ENCODE measurements at places on chromosomes 2 and 18.

DNA sequence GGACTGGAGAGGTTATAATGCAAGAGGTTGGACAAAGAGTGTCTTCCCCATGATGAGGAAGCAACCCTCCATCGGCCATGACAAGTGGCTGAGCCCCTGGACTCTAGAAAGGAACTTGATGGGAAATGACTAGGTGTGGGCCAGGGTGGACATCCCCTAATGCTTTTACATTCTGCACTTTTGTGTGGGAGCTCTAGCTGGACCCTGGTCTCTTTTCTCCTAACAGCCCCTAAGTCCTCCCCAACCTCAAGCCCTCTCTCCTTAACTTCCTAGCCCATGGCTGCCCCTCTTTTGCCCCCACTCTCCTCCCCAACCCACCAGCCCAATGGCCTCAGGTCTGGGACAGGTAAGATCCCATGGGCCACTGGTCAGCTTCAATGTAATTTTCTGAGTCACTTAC is 2.4 kb downstream of the CD207 start:
- no peak for DNase-seq

DNA sequence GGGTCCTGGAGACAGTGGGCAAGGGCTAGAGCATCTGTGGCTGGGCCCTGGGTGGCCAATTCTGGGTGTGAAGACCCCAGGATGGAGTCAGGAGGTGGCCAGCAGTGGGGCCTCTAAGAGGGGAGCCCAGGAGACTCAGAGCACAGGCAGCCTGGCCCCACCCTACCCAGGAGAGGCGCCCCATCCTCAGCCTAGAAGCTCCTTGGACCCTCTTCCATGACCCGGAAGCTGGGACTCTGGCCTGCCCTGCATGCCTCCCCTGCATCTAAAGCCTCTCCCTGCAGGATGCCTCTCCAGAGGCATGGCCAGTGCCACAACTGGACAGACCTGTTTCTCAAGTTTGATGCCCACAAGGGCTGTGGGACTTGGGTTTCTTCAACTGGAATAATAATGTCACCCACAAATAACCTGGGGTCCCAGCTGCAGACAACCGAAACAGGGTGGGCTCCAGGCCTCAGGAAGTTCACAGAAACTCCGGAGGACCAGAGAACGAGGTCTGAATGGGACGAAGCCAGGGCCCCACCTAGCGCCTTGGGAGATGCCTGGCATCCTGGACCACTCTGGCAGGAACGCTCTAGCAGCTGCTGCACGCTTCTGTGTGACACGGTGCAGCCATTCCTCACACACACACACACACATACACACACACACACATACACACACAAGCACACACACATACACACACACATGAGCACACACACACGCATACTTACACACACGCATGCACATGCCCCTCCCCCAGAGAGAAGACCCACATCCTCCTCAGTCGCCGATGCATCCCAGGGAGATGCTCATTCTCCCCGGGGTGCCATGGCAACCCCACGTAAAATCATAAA is 16.4 kb downstream of the KCNIP3 start:
- DNase-seq: no peak

DNA sequence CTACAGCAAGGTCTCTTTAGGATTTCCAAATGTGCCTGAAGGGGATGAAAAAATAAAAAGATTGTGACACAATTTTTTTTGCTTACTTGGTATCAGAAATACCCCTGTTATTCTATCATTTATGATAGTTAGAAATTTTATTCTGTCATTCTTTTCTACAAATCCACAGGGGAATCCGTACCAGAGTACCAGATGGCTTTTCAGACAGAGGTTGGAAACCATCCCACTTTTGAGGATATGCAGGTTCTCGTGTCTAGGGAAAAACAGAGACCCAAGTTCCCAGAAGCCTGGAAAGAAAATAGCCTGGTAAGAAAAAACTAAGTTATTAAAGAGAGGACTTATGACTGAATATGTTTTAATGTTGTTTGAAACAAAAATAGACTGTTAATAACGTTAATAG is 92.6 kb upstream of the FAM117B start:
- no peak for DNase-seq

DNA sequence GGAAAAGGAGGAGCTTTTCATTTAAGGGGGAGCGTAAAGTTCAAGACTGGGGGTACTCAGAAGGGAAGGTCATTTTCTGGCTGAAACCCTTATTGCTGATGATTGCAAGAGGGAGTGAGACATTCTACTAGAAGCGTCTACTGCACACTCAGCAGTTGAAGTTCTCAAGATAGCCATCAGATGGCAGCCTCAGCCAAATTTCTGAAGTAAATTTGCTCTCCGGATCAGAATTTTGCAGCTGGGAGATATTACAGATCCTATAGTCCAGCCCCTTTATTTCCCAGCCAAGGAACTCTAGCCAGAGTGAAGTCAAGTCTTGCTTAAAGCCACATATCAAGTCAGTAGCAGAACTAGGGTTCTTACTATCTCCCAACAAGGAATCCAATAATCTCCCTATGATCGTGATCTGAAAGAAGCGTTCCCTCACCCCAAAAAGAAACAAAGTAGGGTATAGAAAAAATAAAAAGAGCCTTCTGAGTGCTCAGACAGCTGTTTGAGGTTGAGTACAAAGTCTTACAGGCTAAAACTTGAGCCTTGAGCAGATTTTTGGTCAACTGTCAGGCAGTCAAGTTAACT is 24.0 kb downstream of the RAX start:
- DNase-seq: peak; percentile 44

DNA sequence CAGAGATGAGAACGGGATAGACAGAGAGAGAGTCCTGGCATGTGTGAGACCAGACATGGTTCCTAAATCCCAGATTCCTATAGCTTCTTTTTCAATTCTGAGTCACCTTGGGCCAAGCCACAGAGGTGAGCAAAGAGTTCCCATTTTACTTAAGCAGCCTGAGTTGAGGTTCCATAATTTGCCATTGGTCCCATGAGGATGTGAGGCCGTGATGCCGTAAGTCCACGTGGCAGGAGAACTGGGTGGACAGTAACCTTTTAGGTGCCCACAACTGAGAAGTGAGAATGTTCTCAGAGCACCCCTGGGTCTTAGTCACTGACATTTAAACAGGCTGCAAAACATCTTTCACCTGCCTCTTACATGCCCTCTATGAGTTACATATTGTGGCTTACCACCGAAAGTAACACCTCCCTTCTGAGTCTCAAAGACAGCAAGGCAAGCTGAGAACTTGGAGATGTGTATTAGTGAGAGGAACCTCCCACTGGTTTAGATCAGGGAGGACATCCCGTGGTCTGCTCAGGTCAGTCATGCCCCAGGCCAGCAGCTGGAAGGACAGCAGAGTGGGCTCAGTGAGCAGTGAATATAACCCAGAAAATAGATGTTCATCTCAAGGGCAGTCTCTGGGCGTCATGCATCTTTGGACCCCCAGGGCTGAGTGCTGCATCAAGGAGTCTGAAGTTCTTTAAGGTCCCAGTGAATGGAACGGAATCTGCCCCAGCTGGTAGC is 127.9 kb upstream of the LGALSL start:
- no peak for DNase-seq

- no peak for DNase-seq
These were observed 7.2 kb downstream of the POMC start for GRCh38 chr2:25161055-25161781.

- no peak for DNase-seq
These were observed 81.8 kb downstream of the FAM168B start for GRCh38 chr2:131011486-131011885.

- DNase-seq: no peak
These were observed 2.0 kb downstream of the HSPE1 start for GRCh38 chr2:197502201-197502600.

DNA sequence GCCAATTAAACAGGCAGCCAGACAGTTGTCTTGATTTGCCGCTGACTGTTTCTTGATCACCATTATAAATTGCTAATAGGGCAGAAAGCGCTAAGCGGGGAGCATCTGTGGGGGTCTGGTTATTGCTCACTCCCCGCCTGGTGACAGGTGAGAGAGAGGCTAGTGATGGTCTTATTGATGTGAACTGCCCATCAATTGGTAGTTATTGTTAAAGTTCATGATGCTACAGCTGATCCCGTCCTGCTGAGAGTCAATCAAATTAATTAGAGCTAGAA is 148.5 kb downstream of the LNPK start:
- DNase-seq: no peak

DNA sequence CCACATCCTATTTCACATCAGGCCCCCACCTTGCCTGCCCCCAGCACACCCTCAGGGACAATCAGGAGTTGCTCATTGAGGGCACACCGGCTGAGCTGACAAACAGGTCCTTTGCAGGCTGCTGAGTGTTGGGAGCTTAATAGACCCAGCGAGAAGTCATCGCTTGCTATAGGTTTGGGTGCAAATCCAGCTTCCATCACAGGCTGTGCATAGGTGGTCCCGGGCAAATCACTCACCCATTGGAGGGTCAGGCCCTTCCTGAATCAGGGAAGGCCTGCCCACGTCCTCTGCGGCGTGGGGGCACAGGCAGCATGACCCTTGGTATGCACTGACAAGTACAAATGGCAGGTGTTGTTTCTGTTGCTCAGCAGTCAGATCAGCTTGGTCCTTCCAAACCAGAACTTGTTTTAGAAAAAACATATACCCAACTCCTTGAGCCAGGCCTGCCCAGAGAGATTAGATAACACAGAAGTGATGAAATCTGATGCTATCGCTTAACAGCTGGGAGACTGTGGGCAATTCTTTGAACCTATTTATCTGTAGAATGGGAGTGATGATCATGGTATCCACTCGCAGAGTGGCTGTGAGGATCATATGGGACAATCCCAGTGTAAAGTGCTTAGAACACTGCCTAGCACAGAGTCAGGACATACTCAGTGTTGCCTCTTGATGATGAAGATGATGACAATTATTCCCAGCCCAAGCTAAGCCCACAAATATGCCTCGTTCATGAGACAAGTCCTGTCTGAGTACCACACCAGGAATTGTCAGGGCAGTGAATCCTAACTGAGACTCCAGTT is 34.9 kb downstream of the SMAD7 start:
- DNase-seq: no peak

GRCh38 chr2:40282428-40282827 is 169.5 kb downstream of the SLC8A1 start:
- no peak for DNase-seq

- DNase-seq: no peak
These were observed 43.6 kb downstream of the VIT start for GRCh38 chr2:36740061-36740460.

- no peak for DNase-seq
These were observed 202.9 kb upstream of the NT5C1B start for GRCh38 chr2:18792226-18792629.

GRCh38 chr2:99863903-99864270 is 278.5 kb downstream of the AFF3 start:
- DNase-seq: no peak

DNA sequence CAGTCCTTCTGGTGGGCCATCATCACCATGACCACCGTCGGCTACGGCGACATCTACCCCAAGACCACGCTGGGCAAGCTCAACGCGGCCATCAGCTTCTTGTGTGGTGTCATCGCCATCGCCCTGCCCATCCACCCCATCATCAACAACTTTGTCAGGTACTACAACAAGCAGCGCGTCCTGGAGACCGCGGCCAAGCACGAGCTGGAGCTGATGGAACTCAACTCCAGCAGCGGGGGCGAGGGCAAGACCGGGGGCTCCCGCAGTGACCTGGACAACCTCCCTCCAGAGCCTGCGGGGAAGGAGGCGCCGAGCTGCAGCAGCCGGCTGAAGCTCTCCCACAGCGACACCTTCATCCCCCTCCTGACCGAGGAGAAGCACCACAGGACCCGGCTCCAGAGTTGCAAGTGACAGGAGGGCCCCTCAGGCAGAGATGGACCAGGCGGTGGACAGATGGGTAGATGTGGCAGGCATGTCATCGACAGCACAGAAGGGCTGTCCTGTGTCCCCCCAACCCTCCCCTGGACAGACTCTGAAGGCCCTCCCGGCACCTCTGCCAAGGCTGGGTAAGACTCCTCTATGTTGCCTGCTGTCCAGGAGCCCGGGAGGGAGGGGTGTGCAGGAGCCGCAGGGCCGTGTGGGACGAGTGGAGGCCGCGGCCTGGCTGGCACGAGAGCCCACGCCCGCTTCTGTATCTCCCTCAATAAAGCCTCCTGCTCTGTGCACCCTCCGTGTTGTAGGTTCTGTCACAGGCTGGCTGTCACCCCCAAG is 2.0 kb downstream of the KCNF1 start:
- DNase-seq: no peak
